Cardiac muscle cell (in vitro differentiated cells and primary cell): ENCODE measurements at places on chromosomes 5 and 9. TPM values are rescaled to one million over a fixed set of nuclear protein-coding genes. Genes with fewer than 3 reads are reported as not detected.

The GRM6 gene
- not detected in 2 replicates for total RNA-seq

- DNase-seq = no peak
Observed at GRCh38 chr9:16832101-16832500, 38.4 kb downstream of the BNC2 start.

- peak; percentile 76 for DNase-seq
Observed at GRCh38 chr9:35385042-35385441, 104.9 kb upstream of the RUSC2 start.

The TNFSF15 gene
- total RNA-seq = not detected in 2 replicates

DNA sequence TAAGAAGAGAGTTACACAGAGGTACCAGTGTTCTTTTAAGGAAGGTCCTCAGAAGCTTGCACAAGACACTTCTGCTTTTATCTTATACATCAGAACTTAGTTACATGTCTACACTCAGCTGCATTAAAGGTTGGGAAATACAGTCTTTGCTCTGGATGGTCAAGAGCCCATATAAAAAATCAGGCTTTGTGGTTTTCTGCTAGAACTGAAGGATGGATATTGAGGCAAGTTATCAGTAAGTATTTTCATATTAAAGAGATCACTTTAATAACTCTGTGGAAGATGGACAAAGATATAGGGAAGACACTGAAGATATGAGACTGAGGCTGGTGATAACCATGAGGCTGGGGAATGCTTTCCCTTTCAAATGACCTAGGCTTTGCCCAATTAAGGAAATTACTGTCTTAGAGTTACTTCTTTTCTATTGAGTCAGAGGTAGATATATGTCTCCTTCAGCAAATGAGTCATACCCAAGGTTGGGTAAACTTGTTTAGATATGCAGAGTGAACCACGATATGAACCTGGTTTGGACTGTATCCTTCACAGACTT, 87.0 kb upstream of the TNC start:
- peak; percentile 71 for DNase-seq

The MTX3 gene
- 9.0 and 16.7 TPM in 2 replicates for total RNA-seq

DNA sequence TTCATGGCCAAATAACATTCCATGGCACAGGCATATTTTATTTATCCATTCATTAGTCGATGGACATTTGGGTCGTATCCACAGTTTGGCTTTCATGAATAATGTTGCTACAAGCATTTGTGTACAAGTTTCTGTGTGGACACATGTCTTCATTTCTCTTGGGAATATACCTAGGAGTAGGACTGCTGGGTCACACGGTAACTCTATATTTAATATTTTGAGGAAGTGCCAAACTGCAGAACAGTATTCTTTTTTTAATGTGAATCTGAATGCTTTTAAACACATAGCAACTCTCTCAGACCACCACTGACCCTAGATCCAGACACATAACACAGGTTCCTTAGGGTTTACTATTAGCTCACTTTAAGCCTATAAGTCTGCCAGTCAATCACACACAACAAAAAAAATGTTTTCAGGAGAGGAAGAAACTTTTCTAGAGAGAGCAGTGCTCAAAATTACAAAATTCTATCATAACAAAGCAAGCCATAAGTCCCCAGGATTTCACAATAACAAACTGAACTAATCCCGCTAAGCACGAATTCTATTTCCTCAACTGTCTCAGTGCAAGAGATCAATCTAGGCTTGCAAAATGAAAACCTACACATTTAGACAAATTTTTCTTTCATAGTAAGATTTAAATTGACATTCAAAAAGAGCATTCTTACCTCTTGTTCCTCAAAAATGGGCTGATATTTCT, 41.8 kb upstream of the GABBR2 start:
- no peak for DNase-seq

- DNase-seq = no peak
Observed at GRCh38 chr5:5978501-5979376, 399.6 kb downstream of the MED10 start.

- no peak for DNase-seq
Observed at GRCh38 chr5:98898743-98899142, 30.1 kb downstream of the CHD1 start.
